AG04449 (cell line): ENCODE measurements at places on chromosomes 6 and 20.

DNA sequence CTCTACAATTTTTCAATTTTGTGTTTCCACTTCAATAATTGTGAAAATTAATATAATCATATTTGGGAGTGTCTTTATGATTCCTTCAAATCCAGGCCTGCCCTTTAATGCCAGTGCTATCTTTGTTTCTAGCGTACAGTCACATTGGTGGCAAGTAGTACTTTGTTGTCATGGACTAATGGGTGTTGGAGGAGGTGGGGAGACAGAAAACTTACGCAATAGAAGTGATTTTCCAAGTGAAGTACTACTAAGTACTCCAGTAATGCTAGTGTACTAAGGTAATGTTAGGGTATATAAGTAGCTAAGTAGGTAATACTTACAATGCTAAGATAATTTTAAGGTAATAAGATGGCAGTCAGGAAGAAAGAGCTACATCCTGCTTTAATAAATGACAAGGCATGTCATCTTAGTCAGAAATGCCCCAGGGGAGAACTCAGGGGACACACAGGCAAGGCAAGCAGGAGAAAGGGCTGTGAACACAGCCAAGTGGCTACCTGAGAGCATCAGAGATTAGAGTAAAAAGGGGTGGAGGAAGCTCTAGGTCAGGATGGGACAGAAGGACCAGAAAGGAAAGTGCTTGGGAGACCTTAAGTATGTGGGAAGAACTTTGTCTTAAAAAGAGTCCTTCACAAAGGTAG, 217.2 kb upstream of the PRDM1 start:
- no peak for DNase-seq

DNA sequence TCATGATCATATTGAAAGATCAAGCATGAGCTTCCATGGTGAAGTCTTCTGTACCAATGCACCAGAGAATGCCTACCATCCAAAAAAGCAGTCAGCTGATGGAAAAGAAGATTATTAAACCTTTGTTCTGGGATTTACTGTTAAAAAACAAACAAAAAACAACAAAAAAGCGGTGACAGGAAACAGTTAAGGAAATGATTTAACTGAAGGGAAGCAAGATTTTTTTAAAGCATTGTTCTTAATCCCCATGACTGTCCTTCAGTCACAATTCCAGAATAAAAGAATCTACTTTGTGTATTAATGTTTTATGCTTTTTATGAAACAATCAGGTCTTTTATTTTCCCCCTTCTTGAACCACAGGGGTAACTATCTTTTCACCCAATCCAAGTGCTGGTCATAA, 23.9 kb downstream of the FAM162B start:
- DNase-seq = no peak

DNA sequence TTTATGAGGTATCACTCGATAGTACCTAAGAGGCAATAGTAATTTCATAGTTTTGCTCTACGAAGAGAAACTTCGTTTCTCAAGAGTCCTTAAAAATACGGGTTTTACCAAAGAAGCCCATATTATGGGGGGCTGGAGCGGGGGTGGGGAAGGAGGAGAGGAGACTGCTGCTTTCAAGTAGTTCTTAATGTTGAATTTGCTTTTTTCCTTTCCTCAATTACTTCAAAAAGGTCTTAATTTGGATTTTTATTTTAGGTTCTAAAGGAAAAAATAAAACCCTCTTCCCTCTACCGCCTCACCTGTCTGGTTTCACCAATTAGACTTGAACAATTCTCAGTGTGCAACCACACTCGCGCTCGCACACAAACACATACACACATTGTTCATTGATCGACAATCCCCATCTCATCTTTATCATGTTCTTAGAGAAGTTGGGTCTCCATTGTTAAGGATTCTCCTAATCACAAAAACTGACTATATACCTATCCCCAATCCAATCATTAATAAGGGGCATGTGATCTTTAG, 97.2 kb downstream of the HFE start:
- no peak for DNase-seq

GRCh38 chr20:32980131-32980941, 23.9 kb downstream of the SUN5 start:
- DNase-seq = no peak

GRCh38 chr20:6599876-6600735, 167.4 kb upstream of the BMP2 start:
- DNase-seq = no peak

DNA sequence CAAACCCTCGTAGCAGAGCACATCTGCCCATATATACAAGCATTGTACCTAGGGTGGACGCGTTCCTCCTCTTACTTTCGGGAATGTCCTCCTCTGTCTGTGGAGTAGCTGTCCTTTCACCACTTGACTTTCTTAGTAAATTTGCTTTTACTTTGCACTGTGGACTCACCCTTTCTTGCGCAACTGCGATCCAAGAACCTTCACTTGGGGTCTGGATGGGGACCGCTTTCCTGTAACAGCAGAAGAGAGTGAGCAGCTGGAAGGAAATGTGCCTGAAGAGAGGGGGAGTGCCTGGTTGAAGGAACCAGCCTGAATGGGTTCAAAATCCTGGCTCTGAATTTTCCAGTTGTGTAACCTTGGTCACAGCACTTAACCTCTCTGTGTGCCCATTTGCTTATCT, 40.1 kb upstream of the PMEPA1 start:
- DNase-seq = no peak

DNA sequence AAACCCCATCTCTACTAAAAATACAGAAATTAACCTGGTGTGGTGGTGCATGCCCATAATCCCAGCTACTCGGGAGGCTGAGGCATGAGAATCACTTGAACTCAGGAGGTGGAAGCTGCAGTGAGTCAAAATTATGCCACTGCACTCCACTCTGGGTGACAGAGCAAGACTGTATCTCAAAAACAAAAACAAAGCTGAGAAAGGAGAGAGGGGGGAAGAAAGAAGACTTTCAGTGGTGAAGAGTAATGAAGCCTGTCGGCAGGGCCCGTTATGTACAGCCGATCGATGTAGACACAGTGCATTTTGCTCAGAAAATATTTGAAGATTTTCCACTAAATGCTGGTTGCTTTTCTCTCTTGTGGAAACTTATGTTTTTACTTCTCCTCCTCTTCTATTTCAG, 13.8 kb downstream of the VAPB start:
- no peak for DNase-seq

DNA sequence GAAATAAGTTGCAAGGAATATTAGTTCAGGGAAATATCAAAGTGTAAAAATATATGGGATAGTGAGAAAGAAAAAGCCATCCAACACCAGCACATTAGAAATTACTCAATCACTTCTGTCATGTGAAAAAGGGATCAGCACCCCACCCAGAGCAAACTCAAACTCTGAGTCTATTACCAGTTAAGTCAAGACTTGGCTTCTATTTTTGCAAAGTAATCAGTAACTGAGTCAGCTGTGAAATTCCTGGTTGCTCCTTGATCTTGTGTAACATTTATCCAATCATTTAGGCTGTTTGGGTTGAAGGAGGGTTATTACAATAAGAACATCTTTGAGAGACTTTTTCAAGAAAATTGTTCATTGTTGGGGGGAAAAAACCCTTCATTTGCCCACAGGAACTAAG, 51.2 kb downstream of the SLC22A23 start:
- peak; percentile 14 for DNase-seq

GRCh38 chr20:41664584-41664983, 46.4 kb upstream of the CHD6 start:
- no peak for DNase-seq

DNA sequence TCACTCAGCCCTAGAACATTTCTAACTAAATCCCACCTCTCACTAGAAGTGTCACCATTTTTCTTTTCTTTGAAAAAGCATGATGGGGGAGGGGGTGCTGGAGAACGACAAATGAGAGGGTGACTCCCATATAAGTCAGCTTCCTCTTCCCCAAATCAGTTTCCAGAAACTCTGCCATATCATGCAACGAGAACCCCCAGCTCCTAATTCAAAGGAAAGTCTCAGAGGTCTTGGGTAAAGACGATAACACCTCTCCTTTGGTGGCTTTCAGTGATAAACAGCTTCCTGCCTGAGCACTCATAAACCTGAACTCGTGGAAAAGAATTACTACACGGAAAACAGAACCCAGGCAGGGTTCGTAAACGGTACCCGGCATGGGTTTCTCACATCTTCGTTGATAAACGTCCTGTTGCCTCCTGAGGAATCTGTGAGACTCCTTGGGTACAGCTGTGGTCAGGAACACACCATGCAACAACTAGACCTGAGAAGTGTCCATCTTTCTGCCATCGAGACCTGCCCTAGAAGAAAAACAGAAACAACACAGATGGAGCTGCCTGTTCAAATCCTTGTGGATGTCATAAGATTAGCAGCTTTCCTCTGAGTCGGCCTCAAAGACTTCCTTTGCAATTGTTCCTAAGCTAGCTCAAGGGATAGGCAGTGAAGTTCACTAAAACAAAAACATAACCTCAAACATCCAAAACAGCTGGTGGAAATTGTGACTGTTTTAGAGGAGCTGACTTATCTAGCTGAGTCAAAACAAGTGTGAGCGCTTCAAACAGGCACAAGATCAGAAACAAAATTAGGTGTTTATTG, 185.8 kb upstream of the PRDM1 start:
- DNase-seq = peak; percentile 62

DNA sequence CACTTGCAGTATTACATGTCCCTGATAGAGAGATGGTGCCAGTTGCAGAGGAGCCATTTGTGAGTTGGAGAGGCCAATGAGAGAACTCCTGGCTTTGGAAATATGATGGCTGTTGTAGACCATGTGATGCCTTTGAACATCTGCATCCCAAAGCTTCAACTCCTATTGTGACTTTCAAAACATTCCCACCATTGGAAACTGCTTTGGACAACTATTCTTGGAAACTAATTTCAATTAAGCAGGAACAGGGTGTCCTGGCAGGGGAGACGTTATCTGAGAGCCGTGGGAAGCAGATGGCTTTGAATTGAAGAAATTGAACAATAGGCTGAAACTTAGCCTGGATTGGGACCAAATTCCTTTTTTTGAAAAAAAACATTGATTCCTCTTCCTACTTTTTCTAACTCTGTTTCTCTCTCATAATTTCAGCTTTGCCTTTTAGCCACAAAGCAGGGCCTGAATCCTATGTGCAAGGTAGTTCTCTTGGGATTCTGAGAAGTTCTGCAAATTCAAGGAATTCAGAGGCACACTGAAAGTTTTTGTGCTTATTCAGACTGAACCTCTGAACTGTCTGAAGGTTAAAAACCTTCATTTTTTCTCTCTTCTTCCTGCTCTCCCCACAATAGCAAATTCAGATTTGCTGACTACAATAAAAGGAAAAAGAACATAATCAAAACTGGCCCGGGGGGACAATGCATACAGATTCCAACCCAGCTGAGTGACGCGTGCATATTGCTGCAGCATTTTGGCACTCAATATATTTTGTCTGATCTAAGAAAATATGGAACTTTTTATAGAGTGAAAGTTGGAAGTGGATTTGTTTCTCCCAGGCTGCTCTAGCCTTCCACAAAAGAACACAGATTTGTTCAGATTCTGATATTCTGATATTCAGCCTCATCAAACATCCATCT, 720.4 kb upstream of the CHD6 start:
- no peak for DNase-seq

DNA sequence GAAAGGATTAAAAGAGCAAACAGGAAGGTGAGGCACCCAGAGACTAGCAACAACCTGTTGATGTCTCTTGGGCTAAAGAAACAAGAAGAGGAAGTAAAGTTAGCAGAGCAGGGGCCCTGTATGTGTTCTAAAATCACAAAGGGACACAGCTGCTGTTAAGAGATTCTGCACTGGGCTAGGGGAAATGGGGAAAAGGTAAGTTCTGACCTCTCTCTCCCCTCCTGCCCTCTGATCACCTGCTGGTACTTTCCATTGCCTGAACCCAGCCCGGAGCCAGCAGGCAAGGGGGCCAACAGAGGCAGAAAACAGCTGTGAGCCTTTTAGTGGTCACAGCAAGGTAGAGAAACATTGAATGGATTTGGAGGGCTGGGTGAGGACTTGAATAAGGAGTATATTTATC, 13.5 kb upstream of the CNR1 start:
- no peak for DNase-seq

DNA sequence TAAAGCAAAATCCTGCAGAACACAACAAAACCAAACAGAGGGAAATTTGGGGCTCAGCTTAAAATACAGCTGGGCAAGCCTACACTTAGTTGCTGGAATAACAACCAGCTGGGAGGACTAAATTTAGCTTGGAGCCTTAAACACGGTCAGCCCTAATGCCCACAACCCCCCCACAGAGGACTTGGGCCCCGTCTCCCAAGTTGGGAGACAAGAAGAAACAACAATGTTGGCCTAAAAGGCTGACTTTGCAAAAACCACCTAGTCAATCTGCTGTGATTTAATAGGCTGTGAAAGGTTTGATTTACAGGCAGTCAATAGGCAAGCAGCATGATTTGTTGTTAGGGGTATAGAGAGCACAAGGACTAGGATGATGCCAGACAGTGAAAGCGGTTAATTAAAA, 40.3 kb upstream of the ARMC2 start:
- no peak for DNase-seq

GRCh38 chr6:40888456-40888990, 150.5 kb downstream of the UNC5CL start:
- DNase-seq = no peak

- no peak for DNase-seq
These were observed 108.5 kb downstream of the SYCP2 start for GRCh38 chr20:59824711-59825562.

GRCh38 chr6:82906489-82906888, 159.2 kb downstream of the UBE3D start:
- DNase-seq = no peak

GRCh38 chr6:38209371-38210260, 390.1 kb downstream of the ZFAND3 start:
- DNase-seq = no peak

DNA sequence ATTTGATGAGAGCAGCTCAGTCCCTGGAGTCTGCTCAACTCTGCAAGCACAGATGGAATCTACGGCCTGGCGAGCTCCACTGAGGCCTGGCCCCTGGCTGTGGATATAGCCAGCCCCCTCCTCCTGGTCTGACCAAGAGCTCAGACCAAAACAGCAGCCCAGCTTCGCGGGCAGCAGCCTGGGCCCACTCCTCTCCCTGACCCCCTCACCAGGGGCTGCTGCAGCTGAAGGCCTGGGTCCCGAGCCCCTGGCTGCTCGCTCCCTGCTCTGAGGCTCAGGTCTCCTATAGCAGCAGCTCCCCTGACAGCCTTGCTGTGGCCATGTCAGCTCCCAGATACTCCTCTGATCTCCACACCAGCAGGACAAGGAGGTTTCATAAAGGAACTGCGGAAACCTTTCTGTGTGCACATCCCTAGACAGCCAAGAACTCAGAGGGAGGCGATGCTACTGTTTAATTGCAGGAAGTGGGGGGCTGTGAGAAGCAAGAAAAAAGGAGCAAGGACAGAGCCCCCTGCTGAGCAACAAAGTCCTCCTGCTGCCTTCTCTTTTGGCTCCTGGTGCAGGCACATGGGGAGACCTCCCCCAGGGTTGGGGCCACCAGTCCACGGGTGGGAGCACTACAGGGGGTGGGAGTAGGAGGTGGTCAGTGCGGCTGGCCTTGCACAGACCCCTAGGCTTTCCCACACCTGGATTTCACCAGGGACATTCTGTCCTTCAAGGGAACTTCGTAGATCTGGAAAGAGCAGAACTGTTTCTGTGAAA, 38.7 kb upstream of the CST5 start:
- DNase-seq = no peak

- DNase-seq = no peak
These were observed 10.4 kb upstream of the ZFAND3 start for GRCh38 chr6:37809197-37809543.

- no peak for DNase-seq
These were observed 1.3 kb downstream of the C6orf141 start for GRCh38 chr6:49551866-49552129.
